ENCODE measurements at places on chromosomes 4 and X.

DNA sequence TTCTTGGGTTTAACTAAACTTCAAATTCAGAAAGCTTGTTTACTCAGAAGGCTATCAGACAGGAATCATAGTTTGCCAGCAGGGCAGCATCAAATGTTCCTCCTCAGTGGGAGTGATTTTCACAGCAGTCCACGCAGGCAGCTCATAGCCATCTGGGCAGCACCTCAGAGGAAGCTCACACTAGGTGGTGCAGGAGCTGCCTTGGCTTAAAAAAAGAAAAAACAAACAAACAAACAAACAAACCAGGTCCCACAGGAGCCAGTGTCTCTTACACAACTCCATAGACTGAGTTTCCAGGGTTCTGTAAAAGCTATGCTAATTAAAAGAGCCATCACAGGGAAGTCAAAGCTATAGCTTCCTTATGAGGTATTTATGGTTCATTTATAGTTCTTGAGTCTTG lies 10.5 kb upstream of the KLHL5 start:
- no peak for DNase-seq

GRCh38 chrX:13956998-13957397 lies 72.7 kb downstream of the GEMIN8 start:
- DNase-seq = no peak

DNA sequence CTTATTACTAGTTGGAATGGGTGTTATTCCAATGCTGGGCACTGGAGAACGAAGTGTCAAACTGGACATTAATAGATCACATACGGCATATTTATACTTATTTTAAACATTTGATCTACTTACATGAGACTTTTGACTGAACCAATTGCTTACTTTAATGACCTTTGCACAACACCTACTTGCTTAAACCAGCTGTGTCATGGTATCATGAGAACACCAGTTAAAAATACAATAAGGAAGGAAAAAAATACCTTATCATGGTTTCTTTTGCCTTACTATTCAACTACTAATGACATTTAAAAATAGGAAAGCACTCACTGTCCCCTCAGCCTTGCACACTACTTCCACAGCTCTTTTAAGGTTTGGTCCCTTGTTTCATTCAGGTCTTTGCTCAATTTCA lies 146.9 kb downstream of the FAM13A start:
- DNase-seq = no peak

- DNase-seq = no peak
These were observed 165.6 kb downstream of the ATP10D start for GRCh38 chr4:47650584-47651130.

GRCh38 chr4:87193958-87194675 lies 26.3 kb downstream of the KLHL8 start:
- DNase-seq = no peak

- DNase-seq = no peak
These were observed 56.3 kb upstream of the NAP1L5 start for GRCh38 chr4:88753658-88754571.

- no peak for DNase-seq
These were observed 22.1 kb upstream of the ADH7 start for GRCh38 chr4:99457270-99457669.

- no peak for DNase-seq
These were observed 146.6 kb downstream of the AMELX start for GRCh38 chrX:11439846-11440245.

DNA sequence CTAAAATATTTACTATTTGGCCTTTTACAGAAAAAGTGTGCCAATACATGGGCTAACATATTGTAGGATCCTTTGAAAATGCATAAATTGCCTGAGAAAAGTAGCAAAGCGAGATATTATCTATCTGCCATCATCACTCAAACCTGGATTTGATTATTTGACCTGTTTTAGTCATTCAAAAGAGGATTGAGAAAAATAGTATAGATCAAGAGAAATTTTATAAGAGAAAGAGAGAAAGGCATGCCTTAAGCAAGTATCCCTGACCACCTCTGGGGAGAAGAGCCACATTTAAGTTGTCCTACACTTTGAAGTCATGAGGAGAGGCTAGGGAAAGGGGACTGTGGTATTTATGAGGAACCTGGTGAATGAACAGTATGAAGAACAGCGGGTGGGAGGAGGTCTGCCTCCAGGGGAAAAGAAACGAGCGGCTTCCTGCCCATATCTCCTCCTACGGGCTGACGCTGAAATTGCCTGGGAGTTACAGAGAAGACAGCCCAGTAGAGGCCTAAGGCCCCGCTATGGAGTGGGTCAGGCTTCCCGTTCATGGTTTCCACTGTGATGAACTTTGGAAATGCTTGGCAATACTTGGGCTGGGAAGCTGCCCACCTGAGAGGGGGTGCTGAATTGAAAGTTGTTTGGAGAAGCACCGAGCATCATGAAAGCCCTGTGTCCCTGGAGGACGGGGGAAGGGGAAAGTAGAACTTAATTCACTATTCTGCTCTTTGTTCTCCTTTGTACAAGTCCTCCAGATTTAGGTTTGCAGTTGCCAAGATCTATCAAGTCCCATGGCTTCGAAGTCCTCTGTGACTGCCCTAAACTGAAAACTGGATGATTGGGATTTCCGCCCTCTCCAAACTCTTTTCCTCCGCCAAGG lies 106.9 kb upstream of the ACSL4 start:
- no peak for DNase-seq

- no peak for DNase-seq
These were observed 35.8 kb upstream of the MAN2B2 start for GRCh38 chr4:6539009-6539764.

- DNase-seq = no peak
These were observed 351.7 kb upstream of the FAM241A start for GRCh38 chr4:111793433-111794091.

- DNase-seq = no peak
These were observed 22.1 kb downstream of the ANXA5 start for GRCh38 chr4:121674696-121675095.

DNA sequence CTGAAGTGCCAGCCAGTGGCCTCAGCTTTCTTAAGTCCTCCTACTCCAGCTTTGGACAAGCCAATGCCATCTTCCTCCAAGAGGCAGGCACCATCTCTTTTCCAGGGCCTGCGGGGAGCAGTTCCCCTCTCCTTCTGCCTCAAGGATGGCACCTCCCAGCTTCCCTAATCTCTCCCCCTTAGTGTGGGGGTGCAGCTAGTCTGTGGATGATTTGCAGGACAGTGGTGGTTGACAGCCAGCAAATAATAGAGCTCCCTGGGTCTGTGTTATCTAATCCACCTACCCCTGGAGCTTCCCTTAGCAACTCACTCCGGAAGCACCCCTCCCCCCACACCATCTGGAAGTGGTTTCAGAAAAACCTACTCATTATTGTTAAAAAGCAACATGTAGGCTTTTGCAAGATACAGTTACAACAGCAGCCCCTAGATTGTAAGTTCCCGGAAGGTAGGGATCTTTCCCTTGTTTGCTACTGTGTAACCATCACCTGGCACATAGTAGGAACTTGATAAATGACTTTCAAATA lies 247.1 kb downstream of the BCOR start:
- DNase-seq = no peak

DNA sequence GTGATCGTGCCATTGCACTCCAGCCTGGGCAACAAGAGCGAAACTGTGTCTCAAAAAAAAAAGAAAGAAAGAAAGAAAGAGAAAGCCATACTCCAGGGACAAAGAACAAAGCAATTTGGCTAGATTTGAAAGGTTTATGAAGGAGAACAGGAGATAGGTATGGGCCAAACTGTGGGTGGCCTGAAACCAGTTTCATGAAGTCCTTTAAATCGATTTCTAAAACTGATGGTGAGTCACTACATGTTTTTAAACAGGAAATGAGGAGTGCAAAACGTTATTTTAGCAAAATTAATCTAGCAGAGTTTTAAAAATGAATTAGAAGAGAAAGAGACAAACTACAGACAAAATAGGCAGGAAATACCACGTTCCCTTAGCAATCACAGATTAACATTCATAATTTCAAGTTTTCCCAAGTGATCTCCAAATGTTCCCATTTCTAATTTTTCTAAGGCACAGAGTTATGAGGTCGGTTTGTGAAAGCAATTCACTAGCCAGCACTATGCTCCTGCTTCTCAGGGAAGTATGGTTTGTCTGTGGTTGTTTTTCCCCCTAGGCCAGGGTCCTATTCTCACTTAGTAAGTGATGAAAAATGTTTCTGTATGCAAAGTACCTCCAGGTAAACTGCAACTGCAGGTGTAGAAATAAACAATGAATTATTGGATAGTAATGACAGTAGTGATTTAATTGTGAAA lies 190.6 kb downstream of the PPP3CA start:
- DNase-seq = no peak

DNA sequence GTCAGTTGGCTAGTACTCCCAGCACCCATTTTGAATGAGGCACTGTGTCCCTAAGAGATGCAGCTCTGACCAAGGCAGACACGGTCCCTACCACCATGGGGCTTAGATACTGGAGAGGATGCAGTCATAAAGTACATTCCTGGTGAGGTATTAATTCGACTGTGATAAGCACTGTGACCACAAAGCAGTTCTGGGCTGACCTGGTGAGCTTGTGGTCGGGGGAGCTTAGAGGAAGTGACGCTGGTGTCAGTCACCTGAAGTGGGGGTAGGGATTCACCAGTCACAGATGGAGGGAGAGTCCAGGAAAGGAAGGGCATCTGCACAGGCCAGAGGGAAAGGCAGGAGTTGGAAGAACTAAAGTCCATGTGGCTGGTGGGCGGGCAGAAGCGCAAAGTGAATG lies 15.8 kb upstream of the CLTRN start:
- no peak for DNase-seq

- DNase-seq = no peak
These were observed 473.2 kb upstream of the TECRL start for GRCh38 chr4:64882311-64883086.

GRCh38 chrX:65871671-65872311 lies 168.1 kb downstream of the VSIG4 start:
- no peak for DNase-seq

DNA sequence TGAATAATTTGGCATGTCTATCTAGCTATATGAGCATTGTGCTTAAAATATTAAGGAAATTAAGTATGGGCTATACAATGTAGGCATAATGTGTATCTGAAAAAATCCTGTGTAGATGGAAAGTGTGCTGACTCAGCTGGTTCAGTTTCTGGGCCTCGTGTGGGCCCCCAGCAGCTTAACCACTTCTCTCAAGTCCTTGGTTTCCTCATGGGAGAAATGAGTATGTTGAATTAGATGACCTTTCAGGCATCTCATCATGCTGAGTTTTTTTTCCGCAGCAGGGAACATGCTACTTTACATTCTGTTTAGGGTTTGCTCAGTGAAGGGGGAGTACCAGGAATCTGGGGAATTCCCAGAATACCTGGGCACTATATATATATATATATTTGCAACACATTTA lies 30.5 kb downstream of the RHOH start:
- no peak for DNase-seq

GRCh38 chrX:12234534-12235329 lies 96.5 kb downstream of the FRMPD4 start:
- no peak for DNase-seq

DNA sequence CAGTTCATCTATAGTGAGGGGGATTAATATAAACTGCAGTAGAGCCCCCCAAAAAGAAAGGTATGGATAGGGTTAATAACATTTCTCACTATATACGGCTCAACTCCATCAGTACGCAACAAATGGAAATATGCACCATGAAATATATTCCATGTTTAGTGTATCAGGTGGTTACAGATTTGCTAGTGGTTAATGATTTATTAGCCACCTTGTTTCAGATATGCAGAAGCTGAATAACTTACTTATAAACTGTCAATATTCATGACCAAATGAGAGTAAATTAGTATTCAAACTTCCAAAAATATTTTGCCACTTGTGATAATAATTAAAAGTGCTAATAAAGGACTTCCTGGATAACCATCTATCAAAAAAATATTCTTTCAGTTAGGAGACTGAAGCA lies 14.8 kb downstream of the AMTN start:
- no peak for DNase-seq

DNA sequence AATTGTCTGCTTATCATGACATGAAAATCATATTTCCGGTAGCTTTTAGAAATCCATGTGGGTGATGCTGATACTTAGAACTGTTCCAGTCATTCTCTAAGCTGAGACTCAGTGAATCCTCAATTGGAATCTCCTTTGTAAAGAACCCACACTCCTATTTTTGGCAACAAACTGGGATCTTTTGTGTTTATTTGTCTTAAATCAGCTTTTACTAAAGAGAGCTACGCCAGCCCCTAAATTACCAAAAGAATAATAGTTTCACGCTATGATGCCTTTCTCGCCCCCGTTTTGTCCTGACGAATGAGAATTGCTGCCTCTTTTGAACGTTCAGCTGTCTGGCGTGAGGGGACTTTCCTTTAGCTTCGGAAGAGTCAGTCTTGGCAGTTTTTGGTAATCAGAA lies 195.9 kb downstream of the SHOX start:
- no peak for DNase-seq

DNA sequence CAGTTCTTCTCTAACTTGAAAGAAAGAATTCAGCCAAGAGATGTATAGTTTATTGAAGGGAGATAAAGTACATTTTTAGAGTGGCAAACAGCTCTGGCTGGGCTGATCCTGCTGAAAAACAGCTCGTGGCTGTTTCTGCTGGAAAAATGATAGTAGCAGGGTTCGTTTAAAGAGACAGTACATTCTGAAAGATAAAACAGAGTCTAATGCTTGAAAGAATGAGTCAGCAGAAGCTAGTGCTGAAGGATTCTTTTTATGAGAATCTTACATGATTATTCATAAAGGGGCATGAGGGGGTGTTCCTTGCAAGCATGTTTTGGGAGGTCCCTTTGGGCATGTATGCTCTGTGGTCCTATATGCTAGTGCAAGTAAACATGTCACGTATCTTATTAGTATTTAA lies 790.0 kb downstream of the PCDH18 start:
- DNase-seq = no peak

DNA sequence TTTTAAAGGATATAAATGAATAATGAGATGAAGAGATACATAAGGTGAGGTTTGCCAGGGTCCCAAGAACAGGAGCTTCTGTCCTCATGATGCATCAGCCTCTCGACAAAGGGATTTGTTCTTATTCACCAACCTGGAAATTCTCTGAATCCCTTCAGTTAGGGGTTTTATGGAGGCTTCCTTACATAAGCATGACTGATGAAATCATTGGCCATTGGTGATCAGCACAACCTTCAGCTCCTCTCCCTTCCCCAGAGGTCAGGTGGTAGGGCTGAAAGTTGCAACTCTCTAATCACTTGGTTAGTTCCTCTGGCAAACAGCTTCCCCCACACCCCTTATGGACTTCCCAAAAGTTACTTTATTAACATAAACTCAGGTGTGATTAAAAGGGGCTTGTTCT lies 222.0 kb downstream of the SPRY1 start:
- DNase-seq = no peak

GRCh38 chr4:18113710-18114331 lies 92.3 kb upstream of the LCORL start:
- DNase-seq = no peak

GRCh38 chr4:30718021-30718542 lies 2.1 kb upstream of the PCDH7 start:
- no peak for DNase-seq

GRCh38 chr4:92399032-92399431 lies 95.3 kb downstream of the GRID2 start:
- DNase-seq = no peak

DNA sequence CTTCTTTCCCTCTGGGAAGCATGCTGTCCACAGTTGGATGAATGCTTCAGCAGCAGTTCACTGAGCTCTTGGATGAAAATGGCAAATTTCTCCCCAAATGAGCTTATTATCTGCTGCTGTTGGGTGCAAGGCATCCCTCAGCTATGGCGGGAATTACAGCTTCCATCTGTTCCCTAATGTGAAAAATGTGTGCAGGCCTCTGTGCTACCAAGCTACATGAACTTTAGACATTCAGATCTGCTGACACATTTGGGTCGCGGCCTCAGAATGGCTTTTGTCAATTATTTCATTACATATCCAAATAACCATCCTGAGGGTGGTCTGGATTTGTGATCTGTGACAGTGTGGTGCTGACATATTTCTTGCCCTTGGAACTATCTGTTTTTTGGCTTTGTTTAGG lies 119.5 kb upstream of the SCML1 start:
- no peak for DNase-seq
